ENCODE measurements at places on chromosomes 12 and 14.

- no peak for DNase-seq
Observed at GRCh38 chr14:31943861-31944255, 133.2 kb upstream of the ARHGAP5 start.

- no peak for DNase-seq
Observed at GRCh38 chr12:59652130-59652529, 56.3 kb downstream of the SLC16A7 start.

DNA sequence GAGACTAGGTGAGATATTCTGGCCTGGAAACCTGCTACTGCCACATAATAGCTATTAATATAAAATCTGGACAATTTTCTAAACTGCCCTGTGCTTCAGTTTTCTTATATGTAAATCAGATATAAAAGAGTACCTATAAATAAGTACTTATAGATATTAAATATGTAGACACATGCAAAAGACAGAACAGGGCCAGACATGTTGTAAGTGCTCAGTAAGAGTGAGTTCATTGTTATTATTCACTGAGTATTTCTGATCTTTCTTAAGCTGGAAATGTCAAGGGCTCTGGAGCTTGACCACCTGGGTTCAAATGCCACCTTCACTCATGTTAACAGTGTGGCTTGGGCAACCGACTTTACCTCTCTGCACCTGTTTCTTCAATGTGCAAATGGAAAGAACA lies 179.8 kb downstream of the GALC start:
- DNase-seq = no peak

DNA sequence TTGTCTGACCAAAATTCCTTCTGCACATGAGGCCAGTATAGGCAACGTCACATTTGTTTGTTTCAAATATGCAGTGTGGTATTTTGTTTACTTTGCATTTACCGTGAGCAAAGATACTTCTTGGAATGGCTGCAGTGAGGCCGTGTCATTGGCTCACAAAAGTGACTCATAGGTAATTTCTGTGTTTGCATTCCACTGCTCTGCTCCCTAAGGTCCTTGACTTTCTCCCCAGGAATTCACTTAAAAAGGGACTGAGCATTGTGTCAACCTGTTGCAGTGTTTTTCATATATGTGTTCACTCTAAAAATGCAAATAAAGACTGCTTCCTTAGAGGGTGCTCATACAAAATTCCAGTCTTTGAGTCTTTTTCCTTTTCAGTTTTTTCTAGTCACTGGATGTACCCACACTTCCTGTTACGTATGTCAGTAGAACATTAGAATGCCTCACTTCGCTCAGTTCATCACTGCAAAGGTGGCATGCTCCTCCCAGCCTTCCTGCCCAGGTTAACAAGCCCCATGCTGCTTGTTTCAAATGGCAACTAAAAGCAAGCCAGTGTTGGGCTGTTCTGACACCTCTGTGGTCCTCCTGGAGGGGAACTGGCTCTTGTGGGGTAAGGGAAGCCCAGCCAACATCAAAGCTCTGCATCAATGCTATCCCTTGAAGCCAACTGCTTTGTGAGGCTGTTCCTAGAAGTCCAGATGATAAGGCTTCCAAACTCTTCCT lies 9.1 kb downstream of the C12orf76 start:
- DNase-seq = peak; percentile 68

DNA sequence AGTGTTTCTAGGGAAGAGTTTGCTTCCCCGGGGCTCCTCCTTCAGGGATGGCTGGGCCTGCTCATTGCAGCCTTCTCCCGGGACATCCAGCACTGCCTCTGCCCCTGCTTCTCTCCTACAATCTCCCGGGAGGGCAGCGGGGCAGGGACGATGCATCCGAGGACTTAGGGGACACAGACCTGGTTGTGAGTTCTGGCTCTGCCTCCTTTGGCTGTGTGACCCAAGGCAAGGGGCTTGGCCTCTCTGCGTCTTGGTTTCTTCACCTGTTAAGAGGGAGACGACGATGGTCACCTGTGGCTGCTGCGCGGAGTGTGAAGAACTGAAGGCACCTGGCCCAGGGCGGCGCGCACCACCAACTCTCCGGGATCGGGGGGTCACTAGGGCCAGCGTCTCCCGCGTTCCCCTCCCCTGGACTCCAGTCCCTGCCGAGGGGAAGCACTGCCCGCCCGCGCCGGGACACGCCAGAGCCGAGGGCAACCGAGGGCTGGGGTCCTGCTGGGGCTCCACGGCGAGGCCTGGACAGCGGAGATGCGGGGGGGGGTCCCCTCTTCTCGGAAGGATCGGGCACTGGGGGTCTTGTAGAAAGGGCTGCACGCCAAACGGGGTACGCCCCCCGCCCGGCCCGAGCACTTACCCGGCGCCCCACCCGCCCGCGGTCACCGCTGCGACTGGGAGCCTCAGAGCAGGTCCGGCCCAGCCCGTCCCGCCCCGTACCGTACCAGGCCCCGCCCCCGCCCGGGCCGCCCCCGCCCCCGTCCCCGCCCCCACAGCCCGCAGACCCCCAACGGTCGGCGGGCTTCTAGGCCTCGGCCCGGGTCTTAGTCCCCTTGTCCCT lies at the start of gene HVCN1:
Gene HVCN1, minus strand, starts transcription at position 670 of the 835 bp plus-strand sequence. CDS start 5,870 bp downstream, outside the sequence.
- DNase-seq = peak; percentile 80

- DNase-seq = no peak
Observed at GRCh38 chr12:26701604-26702215, 131.3 kb downstream of the ITPR2 start.

DNA sequence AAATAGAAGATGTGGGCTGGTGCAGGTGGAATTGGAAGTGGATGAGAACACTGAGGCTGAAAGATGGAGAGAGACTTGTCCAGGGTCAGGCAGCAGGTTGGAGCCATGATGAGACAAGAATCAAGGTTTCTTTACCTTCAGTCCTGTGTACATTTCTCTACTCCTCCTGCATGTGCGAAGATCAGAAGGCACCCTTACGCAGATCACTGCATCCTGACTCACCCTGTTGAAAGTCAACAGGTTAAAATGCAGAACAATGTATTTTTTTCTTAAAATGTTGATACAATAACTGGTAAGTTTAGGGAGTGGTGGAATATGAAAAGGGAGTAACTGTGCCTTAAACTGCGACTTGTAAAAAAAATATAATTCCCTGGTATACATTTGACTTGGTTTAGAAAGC lies 47.8 kb downstream of the TESPA1 start:
- no peak for DNase-seq

- peak; percentile 78 for DNase-seq
Observed at GRCh38 chr14:61334197-61334701, 12.9 kb downstream of the PRKCH start.

DNA sequence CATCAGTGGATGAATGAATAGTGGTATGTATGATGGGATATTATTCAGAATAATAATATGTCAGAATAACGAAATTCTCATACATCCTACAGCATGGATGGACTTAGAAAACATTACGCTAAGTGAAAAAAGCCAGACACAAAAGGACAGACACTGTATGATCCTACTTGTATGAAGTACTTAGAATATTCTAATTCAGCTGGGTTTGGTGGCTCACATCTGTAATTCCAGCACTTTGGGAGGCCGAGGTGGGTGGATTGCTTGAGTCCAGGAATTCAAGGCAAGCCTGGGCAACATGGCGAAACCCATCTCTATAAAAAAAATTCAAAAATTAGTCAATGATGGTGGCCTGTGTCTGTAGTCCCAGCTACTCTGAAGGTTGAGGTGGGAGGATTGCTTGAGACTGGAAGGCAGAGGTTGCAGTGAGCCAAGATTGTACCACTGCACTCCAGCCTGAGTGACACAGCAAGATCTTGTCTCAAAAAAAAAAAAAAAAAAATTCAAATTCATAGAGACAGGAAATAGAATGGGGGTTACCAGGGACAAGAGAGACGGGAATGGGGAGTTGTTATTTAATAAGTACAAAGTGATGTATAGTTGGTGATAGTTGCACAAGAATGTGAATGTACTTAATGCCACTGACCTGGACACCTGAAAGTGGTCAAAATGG lies 132.3 kb downstream of the CHST11 start:
- no peak for DNase-seq

- no peak for DNase-seq
Observed at GRCh38 chr14:55410876-55411275, 754 bp downstream of the ATG14 start.

GRCh38 chr12:10365696-10366405 lies 24.0 kb downstream of the KLRK1 start:
- no peak for DNase-seq

DNA sequence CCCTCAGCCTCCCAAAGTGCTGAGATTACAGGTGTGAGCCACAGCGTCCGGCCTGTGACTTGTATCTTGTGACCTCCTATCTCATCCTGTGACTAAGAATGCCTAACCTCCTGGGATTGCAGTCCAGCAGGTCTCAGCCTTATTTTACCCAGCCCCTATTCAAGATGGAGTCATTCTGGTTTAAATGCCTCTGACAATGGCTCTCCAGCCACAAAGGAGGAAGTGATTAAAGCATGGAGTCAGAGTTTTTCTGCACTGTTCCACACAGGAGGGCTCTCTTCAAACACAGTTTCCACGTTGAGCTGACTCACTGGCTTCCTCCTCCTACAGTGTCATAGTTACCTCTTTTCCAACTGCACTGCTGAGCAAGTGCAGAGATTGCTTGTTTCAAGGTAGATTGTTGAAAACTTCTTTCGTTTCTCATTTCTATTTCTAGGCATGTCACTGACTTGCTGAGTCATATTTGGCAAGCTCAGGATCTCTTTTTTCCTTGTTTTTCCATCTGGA lies 383.8 kb downstream of the PCNX1 start:
- peak; percentile 66 for DNase-seq

- DNase-seq = peak; percentile 74
Observed at GRCh38 chr14:97703006-97703760, 906.0 kb downstream of the VRK1 start.

- DNase-seq = no peak
Observed at GRCh38 chr12:91361864-91362263, 179.2 kb upstream of the DCN start.

- DNase-seq = peak; percentile 81
Observed at GRCh38 chr12:132178801-132179401, 34.6 kb downstream of the NOC4L start.

GRCh38 chr12:98612696-98613334 lies 19.3 kb downstream of the SLC25A3 start:
- DNase-seq = no peak

DNA sequence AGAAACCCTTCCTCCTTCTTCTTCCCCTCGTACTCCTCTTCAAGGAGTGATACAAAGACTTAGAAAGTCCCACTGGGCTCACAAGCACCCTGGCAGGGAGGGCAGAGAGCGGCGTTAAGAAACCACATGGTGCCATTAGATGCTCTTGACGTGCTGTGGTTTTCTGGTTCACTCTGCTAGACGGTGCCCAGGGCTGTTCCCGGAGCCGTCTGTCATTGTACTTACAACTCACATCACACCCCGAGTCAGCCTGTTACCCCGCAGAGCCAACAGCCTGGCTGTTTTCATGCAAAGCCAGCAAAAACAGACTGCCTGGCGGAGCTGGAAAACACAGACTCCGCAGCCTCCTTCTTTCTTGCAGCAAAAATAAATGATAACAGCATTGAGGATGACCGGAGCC lies 232.6 kb upstream of the TBX3 start:
- no peak for DNase-seq

GRCh38 chr14:61140271-61140670 lies 140.9 kb downstream of the TMEM30B start:
- DNase-seq = no peak

DNA sequence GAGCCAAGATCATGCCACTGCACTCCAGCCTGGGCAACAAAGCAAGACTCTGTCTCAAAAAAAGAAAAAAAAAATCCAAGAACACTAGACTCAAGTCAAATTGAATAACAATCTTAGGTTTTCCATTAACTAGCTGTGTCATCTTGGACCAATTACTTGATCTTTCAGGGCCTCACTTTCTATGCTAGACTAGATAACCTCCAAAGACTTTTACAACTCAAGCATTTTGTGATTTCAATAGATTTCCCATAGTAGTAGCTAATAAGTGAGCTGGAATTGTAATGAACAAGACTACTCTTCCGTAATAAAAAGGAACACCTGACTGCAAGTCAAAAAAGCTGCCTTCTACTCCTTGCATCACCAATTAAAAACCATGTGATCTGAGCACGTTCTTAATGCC lies 127.0 kb upstream of the SSTR1 start:
- DNase-seq = no peak

DNA sequence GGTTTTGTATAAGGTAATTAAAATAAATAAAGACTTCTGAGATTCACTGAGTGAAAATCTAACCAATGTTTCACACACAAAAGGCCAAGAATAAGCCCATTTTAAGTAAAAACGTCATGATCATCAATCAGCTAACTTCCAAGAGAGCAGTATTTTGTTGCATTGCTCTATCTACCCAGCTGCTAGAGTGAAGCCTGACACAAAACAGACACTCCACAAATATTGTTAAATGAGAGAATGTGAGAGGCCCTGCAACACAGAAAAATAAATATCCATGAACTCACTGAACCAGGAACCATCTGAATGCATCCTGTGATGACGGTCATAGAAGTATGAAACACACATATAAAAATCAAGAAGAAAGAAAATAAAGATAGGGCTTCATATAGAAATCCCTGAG lies 358.6 kb upstream of the TMTC1 start:
- no peak for DNase-seq

DNA sequence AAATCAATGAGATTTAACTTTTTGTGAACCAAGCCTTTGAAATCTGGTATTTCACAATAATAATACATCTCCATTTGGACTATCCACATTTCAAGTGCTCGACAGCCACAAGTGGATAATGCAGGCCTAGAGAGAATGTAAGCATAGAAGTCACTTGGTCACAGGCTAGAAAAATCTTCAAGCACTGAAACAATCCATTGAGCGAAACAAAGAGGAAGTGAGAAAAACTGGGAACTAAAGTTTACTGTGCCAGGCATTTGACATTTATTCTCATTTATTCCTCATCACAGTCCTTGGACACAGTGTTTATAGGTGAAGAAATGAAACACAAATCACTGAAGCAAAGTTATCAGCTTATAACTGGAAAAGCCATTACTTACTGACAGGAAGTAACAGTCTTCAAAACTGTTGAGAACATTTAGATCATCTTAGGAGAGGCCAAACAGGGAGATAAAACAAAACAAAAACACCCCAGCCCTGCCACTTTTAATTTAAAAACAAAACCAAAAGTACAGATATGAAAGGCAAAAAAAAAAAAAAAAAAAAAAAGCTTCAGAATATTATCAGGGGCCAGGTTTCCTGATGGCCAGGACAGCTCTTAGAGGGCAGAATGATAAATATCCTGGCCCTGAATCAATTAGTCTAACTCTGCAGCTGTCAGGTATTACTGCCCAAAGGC lies 29.2 kb downstream of the GNS start:
- DNase-seq = no peak

GRCh38 chr12:6099316-6099715 lies 25.2 kb downstream of the VWF start:
- no peak for DNase-seq

- DNase-seq = no peak
Observed at GRCh38 chr12:111163422-111163821, 205.5 kb downstream of the PHETA1 start.

- no peak for DNase-seq
Observed at GRCh38 chr12:24902511-24903328, 46.2 kb downstream of the BCAT1 start.

DNA sequence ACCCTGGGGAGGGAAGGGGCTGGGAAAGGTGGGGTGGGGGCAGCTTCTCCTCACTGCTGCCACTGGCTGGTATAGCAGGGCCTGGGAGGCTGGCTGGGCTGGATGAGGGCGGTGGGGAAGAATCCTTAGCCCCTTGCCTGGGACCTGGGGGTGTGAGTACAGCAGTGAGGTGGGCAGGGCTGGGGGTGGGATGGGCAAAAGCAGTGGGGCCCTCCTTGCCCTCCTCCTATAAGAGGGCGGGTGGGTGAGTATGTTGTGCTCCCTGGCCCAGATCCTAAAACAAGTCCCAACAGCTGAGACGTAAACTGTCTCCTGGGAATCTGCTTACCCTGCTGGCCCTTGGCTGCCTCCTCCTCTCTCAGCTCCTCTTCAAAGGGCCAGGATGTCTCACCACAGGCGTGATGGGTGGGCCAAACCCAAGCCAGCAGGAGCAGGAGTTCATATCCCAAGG lies 2.2 kb downstream of the NCKAP5L start:
- DNase-seq = no peak
